Neural progenitor cell (in vitro differentiated cells): ENCODE measurements at places on chromosomes 1 and 21.

DNA sequence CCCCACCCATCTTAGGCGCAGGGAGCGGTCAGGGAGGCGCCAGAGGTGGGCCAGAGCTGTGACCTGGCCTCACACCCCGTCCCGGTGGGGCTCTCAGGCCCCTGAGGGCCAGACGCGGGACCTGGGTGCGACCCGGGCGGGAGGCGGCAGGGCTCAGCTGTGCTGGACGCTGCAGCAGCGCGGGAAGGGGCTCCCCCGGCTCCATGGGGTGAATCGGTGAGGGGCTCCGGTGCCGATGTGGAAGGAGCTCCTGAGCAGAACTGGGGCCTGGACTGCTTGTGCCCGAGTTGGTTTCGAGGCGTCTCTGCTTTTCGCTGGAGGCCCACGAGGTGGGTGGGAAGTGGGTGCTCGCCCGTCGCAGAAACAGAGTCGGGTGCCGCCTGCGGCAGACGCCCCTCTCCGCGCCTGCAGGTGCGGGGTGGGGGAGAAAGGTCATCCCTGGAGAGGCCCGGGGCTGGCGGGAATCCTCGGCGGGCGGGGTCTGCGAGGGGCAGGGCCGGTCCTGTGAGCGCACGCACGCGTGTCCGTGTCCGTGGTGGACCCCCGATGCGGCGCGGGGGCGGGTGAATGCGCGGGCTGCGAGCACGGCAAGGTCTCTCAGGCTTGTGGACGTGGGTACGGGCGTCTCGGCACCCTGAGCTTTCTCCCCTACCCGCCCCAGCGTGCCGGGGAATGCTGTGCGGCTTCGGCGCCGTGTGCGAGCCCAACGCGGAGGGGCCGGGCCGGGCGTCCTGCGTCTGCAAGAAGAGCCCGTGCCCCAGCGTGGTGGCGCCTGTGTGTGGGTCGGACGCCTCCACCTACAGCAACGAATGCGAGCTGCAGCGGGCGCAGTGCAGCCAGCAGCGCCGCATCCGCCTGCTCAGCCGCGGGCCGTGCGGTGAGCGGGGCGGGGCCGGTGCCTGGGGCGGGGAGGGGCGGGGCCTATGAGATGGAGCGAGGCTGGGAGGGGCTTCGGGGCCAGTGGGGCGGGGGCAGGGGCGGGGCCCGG lies 20.4 kb downstream of the AGRN start:
- DNase-seq = peak; percentile 96

DNA sequence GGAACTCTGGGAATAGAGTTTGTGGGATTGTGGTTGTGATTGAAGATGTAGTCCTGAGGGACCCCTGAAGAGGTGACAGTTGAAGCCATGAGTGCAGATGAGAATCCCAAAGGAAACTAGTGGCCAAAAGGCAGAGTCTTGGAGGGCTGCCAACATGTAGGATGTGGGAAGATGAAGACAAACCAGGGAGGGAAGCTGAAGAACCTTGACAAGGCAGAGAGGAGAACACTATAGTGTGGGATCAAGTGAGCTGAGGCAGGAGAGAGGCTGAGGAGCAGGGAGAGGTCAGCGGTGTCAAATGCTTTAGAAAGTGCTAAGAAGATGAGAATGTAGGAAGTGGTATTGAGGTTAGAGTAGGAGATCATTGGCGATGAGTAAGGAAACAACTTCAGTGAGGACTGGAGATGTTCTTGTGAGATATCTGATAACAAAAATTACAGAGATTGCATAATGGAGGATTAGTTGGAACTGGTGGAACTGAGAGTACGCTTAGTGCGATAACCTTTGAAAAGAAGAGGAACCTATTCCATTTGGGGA lies 88.5 kb upstream of the VCAM1 start:
- DNase-seq = no peak

- DNase-seq = no peak
Observed at GRCh38 chr1:180915426-180915965, 2.8 kb downstream of the KIAA1614 start.

GRCh38 chr21:36769051-36769839 lies 70.3 kb downstream of the SIM2 start:
- DNase-seq = no peak

DNA sequence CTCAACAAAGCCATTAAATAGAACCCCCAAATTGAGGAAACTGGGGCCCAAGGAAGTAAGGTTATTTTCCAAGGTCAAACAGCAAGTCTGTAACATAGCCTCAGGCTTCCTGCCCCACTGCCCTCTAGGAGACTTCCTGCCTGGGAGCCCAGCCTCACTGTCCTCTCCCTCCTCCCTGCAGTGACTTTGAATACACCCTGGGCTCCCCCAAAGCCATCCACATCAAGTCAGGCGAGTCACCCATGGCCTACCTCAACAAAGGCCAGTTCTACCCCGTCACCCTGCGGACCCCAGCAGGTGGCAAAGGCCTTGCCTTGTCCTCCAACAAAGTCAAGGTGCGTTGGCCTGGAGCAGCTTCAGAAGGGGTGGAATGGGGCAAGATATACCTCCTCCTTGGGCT lies 18.3 kb downstream of the GRHL3 start:
- no peak for DNase-seq

DNA sequence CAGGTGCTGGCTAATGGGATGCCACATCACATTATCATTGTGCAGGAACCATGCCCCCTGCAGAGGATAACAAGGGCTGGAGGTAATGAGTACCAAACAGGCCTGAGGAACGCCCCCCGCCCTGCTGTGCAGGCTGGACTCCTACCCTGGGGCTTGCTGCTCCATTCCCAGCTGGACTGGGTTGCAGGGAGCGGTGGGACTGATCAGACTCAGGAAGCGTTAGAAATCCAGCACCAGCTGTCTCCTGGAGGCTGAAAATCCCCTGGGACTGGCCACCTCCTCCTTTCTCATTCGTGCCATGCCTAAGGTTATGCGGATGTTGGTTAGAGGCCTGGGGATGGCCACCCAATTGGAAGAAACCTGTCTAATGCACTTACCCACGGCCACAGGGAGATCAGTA lies 36.9 kb upstream of the POU3F1 start:
- peak; percentile 68 for DNase-seq

GRCh38 chr1:32693455-32694174 lies 9.0 kb downstream of the SYNC start:
- no peak for DNase-seq

DNA sequence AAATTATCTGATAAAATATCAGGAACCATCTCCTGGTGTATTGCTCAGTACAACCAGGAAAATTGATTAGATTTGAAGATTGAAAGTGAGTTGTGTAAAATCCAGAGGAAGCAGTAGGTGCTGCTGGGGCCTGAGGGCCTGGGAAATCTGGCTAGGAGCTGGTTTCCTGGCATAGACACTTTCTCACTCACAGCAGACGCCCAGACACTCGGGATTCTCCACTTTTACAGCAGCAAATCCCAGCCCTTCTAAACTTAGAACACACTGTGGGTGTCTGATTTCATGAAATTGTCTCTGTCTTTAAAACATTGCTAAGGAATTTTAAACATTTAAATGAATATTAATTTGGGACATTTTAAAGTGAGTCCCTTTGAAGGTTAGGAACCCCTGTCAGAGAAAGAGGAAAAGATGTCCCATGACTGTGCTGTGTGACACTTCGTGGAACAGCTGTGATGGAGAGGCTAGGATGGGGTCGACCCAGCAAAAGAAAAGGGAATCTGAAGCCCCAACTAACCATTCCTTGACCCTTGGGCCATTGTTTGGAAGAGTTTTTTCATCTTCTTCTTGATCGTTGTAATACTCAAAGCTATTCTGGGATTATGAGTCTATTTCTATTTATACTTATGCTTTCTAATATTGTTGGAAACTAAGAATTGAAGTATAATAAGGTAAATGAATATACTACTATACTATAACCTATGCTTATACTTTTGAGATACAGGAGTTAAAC lies 49.0 kb upstream of the VAMP3 start:
- no peak for DNase-seq

GRCh38 chr1:26119892-26120608 lies 8.4 kb downstream of the PDIK1L start:
- DNase-seq = no peak

DNA sequence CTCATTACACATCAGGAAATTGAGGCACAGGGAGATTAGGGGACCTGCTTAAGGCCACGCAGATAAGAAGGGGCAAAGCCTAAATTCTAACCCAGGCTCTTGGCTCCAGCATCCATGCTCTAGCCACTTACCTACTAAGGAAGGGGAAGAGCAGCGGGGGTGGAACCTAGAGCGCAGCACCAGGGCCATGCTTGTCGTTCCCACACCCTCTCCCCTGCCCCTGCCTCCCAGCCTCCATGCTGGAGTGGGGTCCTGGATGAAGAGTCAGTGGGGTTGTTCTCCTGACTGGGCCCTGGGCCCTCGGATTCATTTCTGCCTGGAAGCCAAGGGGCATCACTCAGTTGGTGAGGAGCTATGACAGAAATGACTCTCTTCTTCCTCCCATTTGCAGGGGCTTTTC lies 133.3 kb downstream of the FOXD2 start:
- no peak for DNase-seq

DNA sequence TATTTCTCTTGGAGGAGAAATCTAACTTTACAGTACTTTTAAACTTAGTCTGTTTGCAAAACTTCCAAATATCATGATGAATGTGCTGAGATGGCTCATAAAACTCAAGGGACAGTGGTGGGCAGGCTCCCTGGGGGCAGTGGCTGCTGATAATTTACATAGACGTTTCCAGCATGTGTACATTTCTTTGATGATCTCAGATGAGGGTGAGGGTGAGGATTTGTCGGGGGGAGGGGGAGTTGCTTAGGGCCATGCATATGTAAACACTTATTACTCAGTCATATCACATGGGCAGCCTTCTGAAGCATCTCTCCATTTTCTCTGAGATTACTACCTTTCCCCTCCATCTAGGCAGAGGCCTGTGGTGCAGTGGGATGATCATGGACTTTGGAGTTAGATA lies 152.9 kb upstream of the HMGB4 start:
- DNase-seq = no peak

GRCh38 chr1:6128276-6129081 lies 51.6 kb downstream of the CHD5 start:
- no peak for DNase-seq

- DNase-seq = no peak
Observed at GRCh38 chr1:200150006-200150405, 122.5 kb downstream of the NR5A2 start.

- peak; percentile 66 for DNase-seq
Observed at GRCh38 chr1:25246600-25247023, 642 bp downstream of the RSRP1 start.

GRCh38 chr1:206658264-206658980 lies 23.1 kb downstream of the DYRK3 start:
- peak; percentile 68 for DNase-seq

GRCh38 chr1:26360807-26361604 lies 7.1 kb upstream of the CRYBG2 start:
- DNase-seq = no peak

DNA sequence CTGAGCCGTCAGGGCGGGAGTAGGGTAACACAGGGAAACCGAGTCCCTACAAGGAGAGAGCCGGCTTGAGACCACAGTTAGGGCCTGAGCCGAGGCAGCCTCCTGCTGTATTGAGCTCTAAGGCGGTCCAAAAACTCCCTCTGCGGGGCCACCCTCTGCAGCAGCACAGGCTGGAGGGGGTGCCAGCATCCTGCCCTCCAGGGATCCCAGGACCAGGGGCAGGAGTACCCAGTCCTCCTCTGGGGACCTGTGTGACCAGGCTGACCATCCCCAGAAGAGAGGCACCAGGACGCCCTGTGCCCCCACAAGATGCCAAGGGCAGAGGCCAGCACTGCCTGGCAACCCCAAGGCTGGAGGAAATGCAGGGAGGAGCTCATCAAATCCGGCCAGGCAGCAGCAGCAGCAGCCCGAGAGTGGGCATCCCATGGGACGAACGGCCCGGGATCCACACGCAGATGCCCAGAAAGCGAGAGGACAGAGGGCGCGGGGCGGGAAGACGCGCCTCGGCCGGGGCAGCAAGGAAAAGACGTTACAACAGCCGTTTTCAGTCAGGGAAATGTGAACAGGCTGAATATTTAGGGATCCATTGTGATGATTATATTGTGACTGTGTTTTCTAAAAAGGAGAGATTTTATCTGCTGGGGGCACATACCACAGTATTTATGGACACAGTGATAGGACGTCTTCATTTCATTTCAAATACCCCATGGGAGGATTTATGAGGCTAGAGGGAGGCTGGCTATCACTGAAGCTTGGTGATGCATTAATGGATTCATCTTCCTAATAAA lies 57.1 kb upstream of the COL18A1 start:
- no peak for DNase-seq

DNA sequence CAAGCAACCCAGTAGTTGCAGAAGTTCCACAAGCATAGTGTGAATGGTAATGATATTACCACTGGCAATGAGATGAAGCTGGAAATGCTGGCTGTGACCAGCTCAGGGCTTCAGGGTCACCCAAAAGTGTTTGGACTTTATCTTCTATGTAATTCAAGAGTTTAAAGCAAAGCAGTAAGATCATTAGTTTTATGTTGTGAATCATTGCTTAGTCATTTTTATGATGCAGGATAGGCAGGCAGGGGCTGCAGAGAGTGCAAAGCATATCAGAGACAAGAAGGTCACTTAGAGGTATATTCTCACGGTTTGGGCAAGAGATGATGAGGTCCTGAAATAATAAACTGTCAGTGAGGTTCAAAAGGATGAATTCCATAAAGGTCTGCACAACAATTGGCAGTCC lies 147.4 kb downstream of the OLFM3 start:
- DNase-seq = no peak

DNA sequence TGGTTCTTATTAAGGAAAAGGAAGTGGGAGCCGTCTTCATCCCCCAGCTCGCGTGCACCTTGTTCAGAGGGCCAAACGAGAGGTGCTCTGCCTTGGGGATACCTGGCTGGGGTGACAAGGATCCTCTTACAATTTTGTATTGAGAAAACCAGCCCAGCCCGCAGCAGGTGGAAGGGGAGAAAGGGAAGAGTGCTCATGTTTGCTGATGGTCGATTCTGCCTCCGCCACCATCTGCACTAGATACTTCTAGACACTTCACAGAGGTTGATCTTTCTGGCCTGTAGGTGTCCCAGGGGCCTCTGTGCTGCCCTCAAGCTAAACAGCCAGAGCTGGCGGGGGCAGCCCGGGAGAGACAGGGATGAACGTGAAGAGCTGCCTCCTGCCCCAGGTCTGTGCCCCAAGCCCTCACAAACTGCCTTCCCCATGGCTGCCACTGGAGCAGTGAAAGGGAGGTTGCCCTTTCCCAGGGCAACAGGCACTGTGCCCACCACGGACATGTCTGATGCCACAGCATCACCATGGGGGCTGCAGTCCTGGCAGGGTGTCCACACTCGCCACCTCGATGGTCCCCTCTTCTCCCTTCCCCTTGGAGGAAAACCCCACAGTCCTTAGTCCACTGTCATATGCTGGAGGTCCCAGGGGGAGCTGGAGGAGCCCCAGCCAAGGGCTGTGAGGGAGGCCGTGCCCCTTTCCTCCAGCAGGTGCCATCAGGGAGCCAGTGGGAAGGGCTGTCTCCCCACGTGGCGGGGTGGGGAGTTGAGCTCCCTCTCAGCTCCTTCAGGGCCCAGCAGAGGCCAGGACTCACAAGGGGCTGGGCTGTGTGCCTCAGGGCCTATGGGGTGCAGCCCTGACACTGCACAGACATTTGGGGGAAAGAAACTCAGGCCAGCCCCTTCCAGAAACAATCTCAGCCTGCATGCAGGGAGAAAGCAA lies 8.1 kb downstream of the ADPRS start:
- DNase-seq = peak; percentile 66

- DNase-seq = no peak
Observed at GRCh38 chr1:56135864-56136147, 443.6 kb downstream of the PLPP3 start.
